ENCODE measurements at places on chromosomes 2 and 18. TPM values are rescaled to one million over a fixed set of nuclear protein-coding genes. Genes with fewer than 3 reads are reported as not detected.

DNA sequence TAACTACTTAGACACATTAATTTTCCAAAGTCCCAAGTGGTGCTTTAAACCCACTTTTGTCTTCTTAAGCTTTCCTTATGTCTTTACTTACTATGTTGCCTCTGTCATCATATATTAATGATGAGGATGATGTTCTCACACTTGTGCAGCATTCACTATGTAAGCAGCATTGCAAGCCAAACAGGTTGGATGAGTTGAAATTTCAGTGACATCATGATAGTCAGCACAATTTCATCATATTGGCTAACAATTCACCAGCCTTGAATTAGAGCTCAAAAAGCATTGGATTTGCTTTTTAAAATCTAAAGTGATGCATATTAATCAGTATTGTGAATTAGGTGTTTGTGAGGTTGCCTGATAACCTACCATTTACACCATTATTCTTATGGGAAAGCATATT lies 7.7 kb downstream of the APLF start:
- no peaks in the 10 kb centered on the region for H3K4me1 ChIP-seq
- H3K36me3 ChIP-seq: no peaks in the 10 kb centered on the region
- H3K27ac ChIP-seq: no peak overlapping the region
- H3K27me3 ChIP-seq: no peaks in the 10 kb centered on the region

DNA sequence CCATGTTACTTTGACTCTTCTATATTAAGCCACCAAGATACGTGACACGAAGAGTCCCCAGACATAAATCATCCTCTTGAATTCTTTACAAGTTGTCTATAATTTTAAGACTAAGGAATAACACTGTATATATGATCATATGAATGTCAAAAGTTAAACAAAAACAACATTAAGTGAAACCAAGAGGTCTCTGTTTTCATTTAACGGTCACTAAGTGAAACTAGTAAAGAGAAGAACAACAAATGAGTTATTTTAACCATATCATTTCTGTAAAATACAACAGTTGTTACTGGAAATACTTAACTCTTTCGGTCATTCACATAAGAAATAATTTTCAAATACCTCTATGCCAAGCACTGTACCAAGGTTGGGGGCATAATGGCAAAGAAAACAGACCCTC lies 45.7 kb upstream of the STK17B start:
- H3K4me1 ChIP-seq: no peaks in the 10 kb centered on the region
- H3K36me3 ChIP-seq: no peaks in the 10 kb centered on the region
- no peak for DNase-seq
- no peak overlapping the region for H3K4me3 ChIP-seq

- no peaks in the 10 kb centered on the region for H3K36me3 ChIP-seq
- no peaks in the 10 kb centered on the region for H3K27me3 ChIP-seq
- no peak overlapping the region for H3K27ac ChIP-seq
- H3K4me3 ChIP-seq: no peak overlapping the region
- H3K4me1 ChIP-seq: no peaks in the 10 kb centered on the region
Observed at GRCh38 chr18:8121942-8122480, 487.2 kb upstream of the RAB12 start.

GRCh38 chr2:73939419-73939818 lies 12.7 kb downstream of the DGUOK start:
- no peak for DNase-seq
- H3K4me1 ChIP-seq: no peaks in the 10 kb centered on the region
- H3K4me3 ChIP-seq: no peak overlapping the region
- H3K27ac ChIP-seq: no peak overlapping the region
- H3K27me3 ChIP-seq: no peaks in the 10 kb centered on the region
- H3K36me3 ChIP-seq: peaks cover 5% of the 10 kb centered on the region

GRCh38 chr2:236417150-236417549 lies 152.5 kb upstream of the ACKR3 start:
- no peaks in the 10 kb centered on the region for H3K4me1 ChIP-seq
- no peak overlapping the region for H3K4me3 ChIP-seq
- no peak for DNase-seq
- H3K27ac ChIP-seq: no peak overlapping the region
- no peaks in the 10 kb centered on the region for H3K27me3 ChIP-seq

DNA sequence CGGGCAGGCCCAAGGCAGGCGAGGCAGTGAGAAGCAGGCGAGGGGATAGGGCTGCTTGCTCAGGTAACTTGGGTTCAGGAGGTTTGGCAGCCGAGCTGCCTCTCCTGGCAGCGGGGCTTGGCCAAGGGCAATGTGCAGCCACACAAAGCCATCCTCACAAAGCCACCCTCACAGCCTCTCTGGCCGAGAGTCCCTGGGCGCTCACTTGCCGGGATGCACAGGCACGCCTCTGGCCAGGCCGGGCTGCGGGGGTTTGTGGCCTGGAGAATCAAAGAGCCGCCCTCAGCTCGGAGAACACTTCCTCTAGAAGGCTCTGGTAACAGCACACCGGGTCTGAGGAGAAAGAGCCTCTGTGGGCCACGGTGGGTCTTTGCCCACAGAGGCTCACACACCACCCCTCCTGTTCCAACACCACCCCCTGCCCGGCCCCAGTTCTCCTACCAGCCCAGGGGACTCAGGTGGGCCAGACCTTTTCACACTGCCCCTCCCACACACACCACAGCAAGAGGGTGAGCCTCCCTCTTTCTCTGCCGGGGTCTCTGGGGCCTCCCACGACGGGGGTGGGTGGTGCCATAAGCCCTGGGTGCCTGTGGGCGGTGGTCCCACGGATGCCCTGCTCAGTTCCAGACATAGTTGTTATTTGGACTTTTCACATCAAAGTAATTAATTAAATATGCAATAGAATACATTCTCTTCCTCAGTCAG lies 186.9 kb downstream of the ZFP36L2 start:
- peaks cover 69% of the 10 kb centered on the region for H3K4me1 ChIP-seq
- DNase-seq: no peak
- H3K27me3 ChIP-seq: no peaks in the 10 kb centered on the region
- no peak overlapping the region for H3K4me3 ChIP-seq

DNA sequence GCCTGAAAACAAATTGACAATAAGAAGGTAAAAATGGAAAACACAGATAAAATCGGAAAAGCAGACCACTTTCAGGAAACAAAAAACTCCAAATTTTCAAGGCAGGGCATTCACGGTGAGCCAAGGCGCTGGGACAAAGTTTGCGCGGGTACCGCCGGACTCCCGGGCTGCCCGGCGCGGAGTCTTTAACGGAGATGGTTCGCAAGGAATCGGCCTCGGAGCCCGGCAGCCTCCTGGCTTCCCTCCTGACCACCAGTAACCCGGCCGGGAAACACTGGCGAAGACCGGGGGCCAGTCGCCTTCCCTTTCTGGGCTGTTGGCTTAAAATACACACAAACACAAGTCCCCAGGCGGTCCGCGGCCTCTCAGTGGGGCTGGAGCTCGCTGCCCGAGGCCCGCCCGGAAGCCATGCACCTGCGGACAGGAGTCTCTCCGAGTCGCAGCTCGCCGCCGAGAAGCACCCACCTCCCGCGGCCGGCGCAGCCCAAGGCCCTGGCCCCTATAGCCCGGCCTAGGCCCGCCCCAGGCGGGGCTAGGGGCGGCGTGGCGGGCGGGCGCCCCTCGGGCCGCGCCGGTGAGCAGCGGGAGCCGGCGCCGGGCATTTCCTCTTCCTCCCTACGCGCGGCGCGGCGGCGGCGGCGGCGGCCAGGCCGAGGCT lies 622 bp upstream of the KCMF1 start:
- peaks cover 11% of the 10 kb centered on the region for H3K36me3 ChIP-seq
- H3K4me3 ChIP-seq: peak overlapping the region; percentile 84
- H3K27ac ChIP-seq: peak overlapping the region; percentile 95

DNA sequence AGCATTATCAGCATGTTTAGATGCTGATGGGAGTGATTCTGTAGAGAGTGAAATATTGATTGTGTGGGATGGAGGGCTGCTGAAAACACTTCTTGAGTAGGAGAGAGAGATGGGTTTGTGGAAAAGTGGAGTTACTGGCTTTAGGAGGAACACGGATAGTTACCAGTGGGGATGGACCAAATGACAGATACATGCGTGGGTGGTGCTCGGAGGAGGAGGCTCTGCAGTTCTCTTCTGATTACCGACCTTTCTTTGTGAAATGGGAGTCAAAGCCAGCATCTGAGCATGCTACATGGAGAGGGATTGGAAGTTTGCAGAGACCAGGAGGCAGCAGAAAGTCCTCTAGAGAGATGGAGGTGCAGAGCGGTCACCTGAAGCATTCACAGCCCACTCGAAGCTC lies 26.3 kb downstream of the RNF144A start:
- no peak for DNase-seq
- no peaks in the 10 kb centered on the region for H3K27me3 ChIP-seq
- peaks cover 37% of the 10 kb centered on the region for H3K36me3 ChIP-seq
- H3K4me1 ChIP-seq: peaks cover 4% of the 10 kb centered on the region
- no peak overlapping the region for H3K27ac ChIP-seq
- no peak overlapping the region for H3K4me3 ChIP-seq

- H3K27ac ChIP-seq: no peak overlapping the region
- H3K4me1 ChIP-seq: peaks cover 33% of the 10 kb centered on the region
- H3K4me3 ChIP-seq: no peak overlapping the region
- no peaks in the 10 kb centered on the region for H3K36me3 ChIP-seq
- DNase-seq: no peak
Observed at GRCh38 chr2:205688417-205689200, 6.3 kb downstream of the NRP2 start.

- no peaks in the 10 kb centered on the region for H3K36me3 ChIP-seq
- DNase-seq: no peak
- H3K4me3 ChIP-seq: no peak overlapping the region
Observed at GRCh38 chr2:28824207-28824606, 13.6 kb downstream of the SPDYA start.

- H3K4me1 ChIP-seq: no peaks in the 10 kb centered on the region
- DNase-seq: no peak
- H3K27me3 ChIP-seq: no peaks in the 10 kb centered on the region
Observed at GRCh38 chr2:141455211-141455826, 675.5 kb downstream of the LRP1B start.

DNA sequence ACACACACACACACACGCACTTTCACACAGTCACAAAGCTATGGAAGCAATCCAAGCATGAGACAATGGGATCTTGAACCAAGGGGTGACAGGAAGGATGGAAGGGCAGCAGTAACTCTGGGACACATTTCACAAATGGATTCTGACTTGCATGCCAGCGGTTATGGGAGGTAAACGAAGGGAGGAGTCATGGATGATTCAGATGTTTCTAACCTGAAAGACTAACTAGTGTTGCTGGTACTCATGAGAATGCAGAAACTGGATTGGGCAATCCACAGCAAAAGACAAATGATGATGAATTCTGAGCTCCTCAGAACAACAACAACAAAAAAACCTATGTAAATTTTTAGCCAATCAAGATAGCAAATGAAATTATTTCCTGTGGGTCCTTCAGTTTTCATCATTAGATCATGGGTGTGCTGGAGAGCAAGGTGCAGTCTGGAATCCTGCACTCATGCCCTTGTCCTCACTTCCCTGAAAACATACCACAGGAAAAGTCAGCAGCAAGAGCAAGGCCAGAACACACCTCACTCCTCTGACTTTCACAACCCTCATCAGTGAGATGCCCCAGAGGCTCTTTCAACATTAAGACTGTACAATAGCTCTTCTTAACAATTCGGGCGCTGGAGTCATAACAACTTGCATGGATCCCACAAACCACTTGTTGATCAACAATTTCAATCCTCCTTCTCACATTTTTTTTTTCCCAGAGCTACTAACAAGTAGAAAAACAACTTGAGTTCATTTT lies 32.6 kb downstream of the ABCA12 start:
- DNase-seq: no peak
- H3K27me3 ChIP-seq: no peaks in the 10 kb centered on the region
- no peaks in the 10 kb centered on the region for H3K36me3 ChIP-seq

- H3K4me1 ChIP-seq: no peaks in the 10 kb centered on the region
- no peaks in the 10 kb centered on the region for H3K27me3 ChIP-seq
- H3K27ac ChIP-seq: no peak overlapping the region
- DNase-seq: no peak
- no peak overlapping the region for H3K4me3 ChIP-seq
Observed at GRCh38 chr2:215022418-215022817, 116.0 kb downstream of the ABCA12 start.

- H3K27ac ChIP-seq: peak within 1 kb of the TSS; percentile 59
- H3K4me1 ChIP-seq: no peaks in the 10 kb centered on the region
- H3K4me3 ChIP-seq: no peak within 1 kb of the TSS
- H3K36me3 ChIP-seq: no peaks in the 10 kb centered on the region
- no peaks in the 10 kb centered on the region for H3K27me3 ChIP-seq
Observed at GRCh38 chr2:232776435-232776834, at the start of gene KCNJ13. KCNJ13 (minus strand) TSS chr2:232776565; CDS start chr2:232771362, 5,203 bp downstream.

DNA sequence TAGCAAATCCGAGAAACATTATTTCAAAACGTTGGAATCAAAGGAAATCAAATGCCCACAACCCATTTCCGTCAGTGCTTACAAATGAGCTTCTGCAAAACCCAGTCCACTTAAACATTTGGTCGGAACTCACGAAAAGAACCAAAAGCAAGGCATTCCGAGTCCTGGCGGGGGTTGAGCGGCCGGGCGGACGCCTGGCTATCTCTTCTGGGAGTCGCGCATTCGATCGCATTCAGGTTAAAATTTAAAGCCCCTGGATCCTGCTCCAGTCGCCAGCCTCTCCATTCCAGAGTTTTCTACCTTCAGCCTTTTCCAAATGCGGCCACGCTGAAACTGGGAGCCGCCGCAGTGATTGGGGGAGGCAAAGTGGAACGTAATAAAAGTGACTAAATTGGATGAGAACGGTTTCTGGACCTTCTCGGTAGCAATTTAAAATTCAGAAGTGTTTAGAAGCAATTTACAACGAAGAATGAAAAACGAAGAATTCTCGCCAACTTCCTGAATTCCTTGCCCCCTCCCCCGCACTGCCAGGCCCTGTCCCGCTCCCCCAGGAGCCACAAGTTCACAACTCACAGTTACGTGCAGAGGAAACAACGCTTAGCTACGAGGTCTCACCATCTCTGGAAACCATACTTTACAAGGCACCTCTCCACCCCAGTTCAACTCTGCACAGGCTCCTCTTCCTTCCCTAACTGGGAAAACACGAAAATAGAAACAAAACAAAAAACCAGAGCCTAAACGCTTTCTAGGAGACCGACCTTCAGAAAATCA lies 1.7 kb upstream of the GATA6 start:
- H3K36me3 ChIP-seq: no peaks in the 10 kb centered on the region
- DNase-seq: peak; percentile 77
- H3K27me3 ChIP-seq: peaks cover 96% of the 10 kb centered on the region

DNA sequence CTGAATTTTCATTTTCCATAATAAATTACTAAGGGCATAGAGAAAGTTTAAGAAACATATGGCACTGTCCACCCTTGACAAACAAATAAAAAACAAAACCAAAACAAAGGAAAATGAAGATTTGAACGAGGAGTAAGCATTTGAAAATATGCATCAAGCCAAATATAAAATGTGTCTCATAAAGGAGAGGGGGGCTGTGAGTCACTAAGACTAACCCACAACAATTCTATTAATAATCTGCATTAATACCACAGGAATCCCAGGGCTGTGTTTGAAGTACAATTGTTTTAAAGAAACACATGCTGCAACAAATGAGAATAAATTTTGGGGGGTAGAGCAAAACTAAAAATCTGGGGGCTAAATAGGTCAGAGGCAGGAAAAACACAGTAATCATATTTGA lies 53.8 kb upstream of the STK17B start:
- no peak overlapping the region for H3K4me3 ChIP-seq
- peaks cover 3% of the 10 kb centered on the region for H3K36me3 ChIP-seq
- H3K4me1 ChIP-seq: no peaks in the 10 kb centered on the region
- no peak for DNase-seq
- H3K27me3 ChIP-seq: no peaks in the 10 kb centered on the region

- H3K36me3 ChIP-seq: peaks cover 12% of the 10 kb centered on the region
- no peaks in the 10 kb centered on the region for H3K27me3 ChIP-seq
- no peak overlapping the region for H3K4me3 ChIP-seq
- no peak overlapping the region for H3K27ac ChIP-seq
- DNase-seq: no peak
Observed at GRCh38 chr2:9914384-9915065, 37.0 kb upstream of the GRHL1 start.

PROKR1 gene
- total RNA-seq: 5.8 TPM

ERLEC1 gene
- total RNA-seq: 84.1 TPM

GKN2 gene
- total RNA-seq: not detected

IL36G gene
- total RNA-seq: not detected

SLC11A1 gene
- total RNA-seq: 1.9 TPM

GPR35 gene
- total RNA-seq: 2.1 TPM

PCARE gene
- total RNA-seq: 0.06 TPM

EVX2 gene
- total RNA-seq: 0.59 TPM
